ENCODE measurements at places on chromosomes 3 and 15.

GRCh38 chr15:83010709-83011270 lies 649 bp downstream of the C15orf40 start:
- peak; percentile 75 for DNase-seq

DNA sequence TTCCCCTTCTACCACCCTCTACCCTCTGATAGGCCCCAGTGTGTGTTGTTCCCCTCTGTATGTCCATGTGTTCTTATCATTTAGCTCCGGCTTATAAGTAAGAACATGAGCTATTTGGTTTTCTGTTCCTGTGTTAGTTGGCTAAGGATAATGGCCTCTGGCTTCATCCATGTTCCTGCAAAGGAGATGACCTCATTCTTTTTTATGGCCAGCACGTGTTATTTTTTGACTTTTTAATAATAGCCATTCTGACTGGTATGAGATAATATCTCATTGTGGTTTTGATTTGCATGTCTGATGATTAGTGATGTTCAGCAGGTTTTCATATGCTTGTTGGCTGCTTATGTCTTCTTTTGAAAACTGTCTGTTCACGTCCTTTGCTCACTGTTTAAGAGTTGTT lies 63.1 kb upstream of the NPHP3 start:
- no peak for DNase-seq

GRCh38 chr3:17287006-17287689 lies 402.4 kb downstream of the PLCL2 start:
- DNase-seq, result no peak

- DNase-seq, result no peak
Observed at GRCh38 chr3:179921500-179921899, 115.2 kb downstream of the PEX5L start.

Data from dermis microvascular lymphatic vessel endothelial cell (primary cell).